Cerebellar cortex (tissue), 1 donor: ENCODE measurements at places on chromosomes 1 and 21.

- no peak for DNase-seq
Observed at GRCh38 chr1:46020010-46020409, 112.4 kb downstream of the PIK3R3 start.

GRCh38 chr1:5865774-5866173 is 126.5 kb downstream of the NPHP4 start:
- DNase-seq, result no peak

- no peak for DNase-seq
Observed at GRCh38 chr1:201537467-201537866, 1.5 kb upstream of the NAV1 start.

- DNase-seq, result no peak
Observed at GRCh38 chr1:204564835-204565234, 48.6 kb downstream of the MDM4 start.

- DNase-seq, result no peak
Observed at GRCh38 chr1:161899091-161899490, 124.6 kb downstream of the OLFML2B start.

- no peak for DNase-seq
Observed at GRCh38 chr1:222171005-222171404, 376.9 kb downstream of the HHIPL2 start.
